ENCODE measurements at places on chromosomes 7 and 10.

DNA sequence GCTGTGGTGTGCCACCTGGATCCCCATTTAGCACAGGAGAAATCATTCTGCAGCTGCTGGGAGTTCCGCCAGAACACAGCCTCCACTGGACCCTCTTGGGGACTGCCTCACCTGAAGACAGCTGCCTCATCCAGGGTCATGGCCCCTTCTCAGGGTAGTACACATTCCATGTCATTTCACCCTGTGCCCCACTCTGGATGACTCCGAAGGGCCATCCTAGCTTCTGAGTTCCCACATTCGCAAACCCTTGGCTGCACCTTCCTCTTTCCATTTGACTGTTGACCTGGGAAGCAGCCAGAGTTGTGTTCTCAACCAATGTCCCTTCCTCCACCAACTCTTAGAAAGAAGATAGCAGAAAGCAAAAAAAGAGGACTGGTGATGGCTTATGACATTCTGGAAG, 125.6 kb upstream of the TBX20 start:
- H3K27me3 ChIP-seq, result no peaks in the 10 kb centered on the region
- H3K27ac ChIP-seq, result no peak overlapping the region
- no peak for DNase-seq
- H3K4me3 ChIP-seq, result no peak overlapping the region

DNA sequence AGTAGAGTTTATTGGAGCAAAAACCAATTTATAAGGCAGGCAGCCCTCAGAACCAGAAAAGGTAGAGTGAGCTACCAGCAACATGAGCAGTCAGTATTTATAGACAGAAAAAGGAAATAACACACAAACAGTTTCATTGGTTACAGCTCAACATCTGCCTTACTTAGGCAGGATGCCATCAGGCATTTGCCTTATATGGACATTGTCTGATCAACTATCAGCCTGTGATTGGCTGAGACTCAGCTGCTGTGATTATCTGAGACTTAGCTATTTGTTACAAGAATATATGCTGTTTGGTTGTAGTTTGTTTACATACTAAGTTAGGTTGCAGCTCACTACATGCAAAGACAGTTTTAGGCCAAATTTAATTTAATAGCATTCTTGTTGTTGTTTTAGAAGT, 60.4 kb upstream of the CDK1 start:
- H3K4me1 ChIP-seq, result no peaks in the 10 kb centered on the region
- H3K27ac ChIP-seq, result no peak overlapping the region

GRCh38 chr7:47991741-47992311, 12.4 kb upstream of the HUS1 start:
- H3K27me3 ChIP-seq, result no peaks in the 10 kb centered on the region
- peak overlapping the region; percentile 23 for H3K4me3 ChIP-seq
- H3K36me3 ChIP-seq, result no peaks in the 10 kb centered on the region
- H3K4me1 ChIP-seq, result no peaks in the 10 kb centered on the region

DNA sequence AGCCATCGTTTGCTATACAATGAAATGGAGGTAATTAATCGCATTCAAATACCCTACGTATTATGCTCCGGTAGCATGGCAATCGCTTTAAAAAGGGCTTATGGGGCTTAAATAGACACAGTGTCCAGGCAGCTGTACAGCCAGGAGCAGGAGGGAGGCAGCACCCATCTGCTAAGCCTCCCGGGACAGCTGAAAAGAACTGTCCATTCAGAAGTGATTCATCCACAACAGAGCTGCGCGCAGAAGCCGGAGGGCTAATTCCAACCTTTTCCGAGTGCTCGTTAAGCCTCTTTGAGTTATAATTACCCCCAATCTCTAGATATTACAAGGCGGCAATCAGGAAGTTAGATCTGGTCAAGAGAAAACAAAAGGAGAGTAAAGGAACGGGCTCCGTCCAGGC, 58.3 kb downstream of the DPYSL4 start:
- no peak for DNase-seq
- no peaks in the 10 kb centered on the region for H3K36me3 ChIP-seq
- no peak overlapping the region for H3K27ac ChIP-seq
- H3K27me3 ChIP-seq, result no peaks in the 10 kb centered on the region
- no peaks in the 10 kb centered on the region for H3K4me1 ChIP-seq

DNA sequence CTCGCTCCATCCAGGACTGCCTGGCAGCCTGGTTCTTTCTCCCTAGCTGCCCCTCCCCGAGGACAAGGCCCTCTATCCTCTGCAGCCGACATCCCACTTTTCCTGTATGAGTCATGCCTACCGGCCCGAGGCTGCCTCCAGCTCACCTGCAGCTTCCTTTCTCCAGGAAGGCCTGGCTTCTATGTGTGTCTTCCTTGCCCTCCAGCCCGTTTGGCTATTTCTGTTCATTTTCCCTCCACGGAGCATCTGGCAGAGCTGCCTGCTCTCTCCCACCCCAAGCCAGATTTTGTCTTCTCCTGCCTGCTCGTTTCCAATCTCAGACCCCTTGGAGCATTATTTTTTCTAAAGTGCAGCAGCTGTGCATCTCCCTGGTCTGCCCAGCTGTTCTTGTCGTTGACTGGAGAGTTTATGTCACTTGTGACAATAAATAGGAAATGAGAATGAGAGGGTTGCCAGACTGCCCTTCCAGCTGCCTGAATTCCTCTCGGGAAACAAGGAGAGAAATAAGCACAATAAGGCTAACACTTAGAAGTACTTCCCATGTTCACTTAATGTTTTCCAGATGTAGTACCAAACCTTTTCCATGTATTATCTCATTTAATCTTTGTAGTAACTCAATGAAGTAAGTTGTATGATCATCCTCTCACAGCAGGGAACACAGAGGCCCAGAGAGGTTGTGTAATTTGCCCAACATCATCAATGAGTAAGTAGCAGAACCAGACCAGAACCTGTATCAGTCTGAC, 19.7 kb downstream of the UBTD1 start:
- no peak overlapping the region for H3K4me3 ChIP-seq
- H3K27me3 ChIP-seq, result no peaks in the 10 kb centered on the region
- DNase-seq, result no peak
- no peaks in the 10 kb centered on the region for H3K36me3 ChIP-seq
- H3K4me1 ChIP-seq, result peaks cover 5% of the 10 kb centered on the region

GRCh38 chr7:124769136-124769535, 3.5 kb upstream of the GPR37 start:
- no peak for DNase-seq
- H3K36me3 ChIP-seq, result no peaks in the 10 kb centered on the region
- H3K27ac ChIP-seq, result no peak overlapping the region
- H3K4me1 ChIP-seq, result peaks cover 10% of the 10 kb centered on the region

GRCh38 chr7:50069613-50070012, 23.4 kb downstream of the ZPBP start:
- H3K4me3 ChIP-seq, result peak overlapping the region; percentile 49
- H3K27ac ChIP-seq, result peak overlapping the region; percentile 73
- H3K27me3 ChIP-seq, result no peaks in the 10 kb centered on the region

- no peak for DNase-seq
- H3K27me3 ChIP-seq, result no peaks in the 10 kb centered on the region
- no peaks in the 10 kb centered on the region for H3K4me1 ChIP-seq
Observed at GRCh38 chr10:287026-287709, 151.9 kb downstream of the ZMYND11 start.

DNA sequence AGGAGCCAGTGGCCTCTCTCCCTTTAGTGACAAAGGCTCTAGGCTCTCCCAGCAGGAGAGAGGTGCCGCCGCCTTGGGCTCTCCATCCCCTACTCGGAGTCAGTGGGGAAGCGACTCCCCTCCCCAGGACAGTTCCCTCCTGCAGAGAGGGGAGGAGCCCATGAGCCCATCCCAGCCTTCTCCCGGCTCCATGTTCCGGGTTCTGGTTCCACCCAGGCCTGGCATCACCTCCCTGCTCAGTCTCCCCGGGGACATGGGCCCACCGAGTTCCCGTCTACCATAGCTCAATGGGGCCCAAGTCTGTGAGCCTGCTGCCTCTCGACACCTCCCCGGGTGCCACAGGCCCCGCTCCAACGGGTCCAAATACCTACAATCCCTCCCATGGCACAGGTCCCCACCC, 66.5 kb upstream of the DNAAF5 start:
- H3K4me3 ChIP-seq, result no peak overlapping the region
- H3K36me3 ChIP-seq, result no peaks in the 10 kb centered on the region
- no peaks in the 10 kb centered on the region for H3K27me3 ChIP-seq
- peaks cover under 1% of the 10 kb centered on the region for H3K4me1 ChIP-seq
- no peak for DNase-seq

- no peak overlapping the region for H3K27ac ChIP-seq
- no peaks in the 10 kb centered on the region for H3K4me1 ChIP-seq
- H3K36me3 ChIP-seq, result no peaks in the 10 kb centered on the region
- H3K27me3 ChIP-seq, result no peaks in the 10 kb centered on the region
- H3K4me3 ChIP-seq, result no peak overlapping the region
- no peak for DNase-seq
Observed at GRCh38 chr7:137853053-137853452, 6.3 kb upstream of the DGKI start.

DNA sequence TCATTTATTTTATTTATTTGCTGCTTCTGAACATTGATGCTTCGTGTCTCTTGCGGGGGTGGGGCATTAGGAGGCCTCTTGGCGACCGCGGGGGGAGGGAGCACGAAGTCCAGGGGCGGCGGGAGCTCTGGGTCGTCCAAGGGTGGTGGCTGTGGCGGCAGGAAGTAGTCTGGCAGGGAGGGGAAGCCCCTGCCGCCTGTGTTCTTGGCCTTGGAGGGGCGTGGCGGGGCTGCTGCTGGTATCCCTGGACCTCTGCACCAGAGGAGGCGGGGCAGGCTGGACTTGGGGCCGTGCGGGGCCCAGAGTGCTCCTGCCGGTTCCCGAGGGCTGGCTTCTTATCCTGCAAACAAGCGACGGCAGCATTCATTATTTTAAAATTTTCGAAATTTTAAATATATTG, 70.5 kb upstream of the ABI1 start:
- H3K4me3 ChIP-seq, result no peak overlapping the region
- no peaks in the 10 kb centered on the region for H3K27me3 ChIP-seq
- no peak for DNase-seq
- peaks cover 8% of the 10 kb centered on the region for H3K4me1 ChIP-seq
- H3K27ac ChIP-seq, result no peak overlapping the region

GRCh38 chr10:50542871-50543270, 80.9 kb downstream of the SGMS1 start:
- H3K27ac ChIP-seq, result no peak overlapping the region
- DNase-seq, result no peak
- H3K4me1 ChIP-seq, result no peaks in the 10 kb centered on the region
- no peaks in the 10 kb centered on the region for H3K27me3 ChIP-seq
- H3K4me3 ChIP-seq, result no peak overlapping the region

GRCh38 chr10:102274062-102274461, 28.7 kb downstream of the GBF1 start:
- H3K27ac ChIP-seq, result no peak overlapping the region
- H3K27me3 ChIP-seq, result no peaks in the 10 kb centered on the region
- no peaks in the 10 kb centered on the region for H3K36me3 ChIP-seq
- peaks cover 3% of the 10 kb centered on the region for H3K4me1 ChIP-seq

DNA sequence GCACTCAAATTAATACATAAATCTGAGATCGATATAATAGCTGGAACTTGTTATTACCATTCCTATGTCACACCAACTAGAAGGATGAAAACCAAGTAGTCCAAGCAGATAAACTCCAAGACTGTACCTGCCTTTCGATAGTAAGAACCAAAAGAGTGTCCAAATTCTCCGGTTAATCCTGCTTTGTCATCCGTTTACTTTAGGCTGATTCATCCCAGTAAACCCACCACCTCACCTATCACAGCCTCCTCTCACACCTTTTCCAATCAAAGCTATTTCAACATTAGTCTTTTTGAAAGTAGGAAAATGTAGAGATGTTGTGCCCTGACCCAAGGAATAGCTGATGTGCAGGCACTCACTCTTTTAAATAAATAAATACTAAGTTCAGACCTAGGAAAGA, 177.2 kb downstream of the CTNNA3 start:
- H3K27me3 ChIP-seq, result no peaks in the 10 kb centered on the region
- no peak for DNase-seq
- H3K4me1 ChIP-seq, result no peaks in the 10 kb centered on the region
- no peaks in the 10 kb centered on the region for H3K36me3 ChIP-seq
- no peak overlapping the region for H3K27ac ChIP-seq

GRCh38 chr10:78139341-78139740, 105.7 kb downstream of the RPS24 start:
- no peaks in the 10 kb centered on the region for H3K36me3 ChIP-seq
- no peak for DNase-seq
- no peak overlapping the region for H3K4me3 ChIP-seq

DNA sequence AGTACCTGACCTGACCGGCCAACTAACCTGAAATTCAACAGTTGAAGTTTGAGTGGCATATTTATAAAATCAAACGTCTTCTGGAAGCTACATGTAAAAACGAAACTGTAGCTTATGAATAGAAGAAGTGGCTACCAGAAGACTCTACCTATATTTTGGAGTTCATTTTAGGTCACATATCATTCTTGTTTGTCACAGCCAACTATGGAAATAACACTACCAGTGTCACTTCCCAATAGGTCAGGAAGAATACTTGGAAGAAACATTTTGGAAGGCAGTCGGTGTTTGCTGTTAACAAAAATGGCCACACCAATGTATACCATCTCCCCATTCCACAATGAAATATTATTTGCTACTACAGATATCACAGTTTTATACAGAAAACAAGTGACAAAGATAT, 12.6 kb downstream of the TWIST1 start:
- H3K27ac ChIP-seq, result no peak overlapping the region
- H3K4me3 ChIP-seq, result no peak overlapping the region
- H3K4me1 ChIP-seq, result peaks cover 33% of the 10 kb centered on the region
- DNase-seq, result no peak
- peaks cover 83% of the 10 kb centered on the region for H3K27me3 ChIP-seq

DNA sequence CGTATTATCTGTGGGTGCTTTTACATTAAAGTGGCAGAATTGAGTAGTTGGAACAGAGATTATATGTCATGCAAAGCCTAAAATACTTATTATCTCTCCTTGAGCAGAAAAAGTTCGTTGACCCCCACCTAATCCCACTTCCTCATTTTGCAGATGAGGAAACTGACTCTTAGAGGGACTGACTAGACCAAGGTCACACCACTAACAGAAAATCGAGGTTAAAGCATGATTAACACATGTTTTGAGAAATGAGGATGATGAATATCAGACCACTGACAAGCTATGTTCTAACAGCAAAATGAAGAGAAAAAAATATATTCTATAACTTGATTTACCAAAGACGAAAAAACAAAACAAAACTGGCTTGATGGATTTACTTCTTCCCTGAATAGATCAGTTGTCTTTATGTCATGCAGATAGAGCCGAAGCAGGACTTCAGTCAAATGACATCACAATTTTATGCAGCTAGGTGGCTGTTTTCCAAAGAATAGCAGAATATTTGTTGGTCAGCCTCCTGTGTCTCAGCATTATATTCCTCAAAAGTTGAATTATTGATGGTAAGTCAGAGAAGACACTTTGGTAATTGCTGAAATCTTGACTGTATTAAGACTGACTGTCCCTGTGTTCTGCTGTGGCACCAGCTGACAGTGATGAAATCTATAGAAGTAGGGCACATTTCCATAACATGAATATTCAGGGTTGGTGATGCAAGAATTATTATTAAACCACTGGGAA, 24.2 kb upstream of the SMIM30 start:
- no peak overlapping the region for H3K4me3 ChIP-seq
- H3K27me3 ChIP-seq, result no peaks in the 10 kb centered on the region
- no peaks in the 10 kb centered on the region for H3K4me1 ChIP-seq
- no peak for DNase-seq
- no peak overlapping the region for H3K27ac ChIP-seq
- H3K36me3 ChIP-seq, result no peaks in the 10 kb centered on the region

GRCh38 chr7:156640949-156641485, 443 bp downstream of the RNF32 start:
- peaks cover 6% of the 10 kb centered on the region for H3K36me3 ChIP-seq
- H3K4me1 ChIP-seq, result peaks cover 13% of the 10 kb centered on the region
- peak overlapping the region; percentile 85 for H3K27ac ChIP-seq

- no peaks in the 10 kb centered on the region for H3K4me1 ChIP-seq
- H3K36me3 ChIP-seq, result no peaks in the 10 kb centered on the region
- no peak for DNase-seq
- H3K27me3 ChIP-seq, result no peaks in the 10 kb centered on the region
- H3K4me3 ChIP-seq, result no peak overlapping the region
- H3K27ac ChIP-seq, result peak overlapping the region; percentile 24
Observed at GRCh38 chr7:91343996-91344629, 79.9 kb downstream of the FZD1 start.

Measured in tibial nerve (tissue), 4 donors.